NCI-H187 treated with DMSO at 0.1 percent for 48 hours (cell line): ENCODE measurements at places on chromosomes 13 and 19.
A peak's percentile ranks its signal among the peaks of the same experiment; 100 is the strongest.

GRCh38 chr19:38719761-38720558 lies 24.3 kb downstream of the CAPN12 start:
- no peak for DNase-seq

DNA sequence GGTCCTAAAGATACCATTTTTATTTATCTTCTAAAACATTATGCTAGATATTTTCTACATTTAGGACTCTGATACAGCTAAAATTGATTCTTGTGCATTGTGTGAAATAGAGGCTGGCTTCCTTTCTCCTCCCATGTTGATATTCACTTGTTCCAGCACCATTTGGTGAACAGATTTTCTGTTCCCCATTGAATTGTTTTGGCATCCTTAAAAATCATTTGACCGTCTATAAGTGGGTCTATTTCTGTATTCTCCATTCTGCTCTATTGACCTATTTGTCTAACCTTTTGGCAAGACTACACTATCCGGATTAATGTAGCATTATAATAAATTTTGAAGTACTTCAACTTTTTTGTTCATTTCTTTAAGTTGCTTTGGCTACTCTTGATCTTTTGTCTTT lies 2689.2 kb downstream of the PCDH9 start:
- no peak for DNase-seq

GRCh38 chr19:6065685-6066374 lies 44.5 kb downstream of the RFX2 start:
- DNase-seq, result peak; percentile 12

DNA sequence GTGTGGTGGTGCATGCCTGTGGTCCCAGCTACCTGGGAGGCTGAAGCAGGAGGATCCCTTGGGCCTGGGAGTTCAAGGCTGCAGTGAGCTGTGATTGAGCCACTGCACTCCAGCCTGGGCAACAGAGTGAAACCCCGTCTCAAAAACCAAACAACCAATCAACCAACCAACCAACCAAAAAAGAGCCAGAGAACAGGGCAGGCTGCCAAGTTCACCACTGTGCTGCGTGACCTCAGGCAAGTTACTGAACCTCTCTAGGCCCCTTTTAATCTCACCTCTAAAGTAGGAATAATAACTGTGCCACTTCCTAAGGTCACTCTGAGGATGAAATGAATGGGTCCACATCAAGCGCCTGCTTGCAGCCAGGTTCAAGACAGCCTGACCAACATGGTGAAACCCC lies 16.9 kb downstream of the TJP3 start:
- no peak for DNase-seq

- DNase-seq, result no peak
Observed at GRCh38 chr19:2039089-2039958, 11.7 kb downstream of the MKNK2 start.

DNA sequence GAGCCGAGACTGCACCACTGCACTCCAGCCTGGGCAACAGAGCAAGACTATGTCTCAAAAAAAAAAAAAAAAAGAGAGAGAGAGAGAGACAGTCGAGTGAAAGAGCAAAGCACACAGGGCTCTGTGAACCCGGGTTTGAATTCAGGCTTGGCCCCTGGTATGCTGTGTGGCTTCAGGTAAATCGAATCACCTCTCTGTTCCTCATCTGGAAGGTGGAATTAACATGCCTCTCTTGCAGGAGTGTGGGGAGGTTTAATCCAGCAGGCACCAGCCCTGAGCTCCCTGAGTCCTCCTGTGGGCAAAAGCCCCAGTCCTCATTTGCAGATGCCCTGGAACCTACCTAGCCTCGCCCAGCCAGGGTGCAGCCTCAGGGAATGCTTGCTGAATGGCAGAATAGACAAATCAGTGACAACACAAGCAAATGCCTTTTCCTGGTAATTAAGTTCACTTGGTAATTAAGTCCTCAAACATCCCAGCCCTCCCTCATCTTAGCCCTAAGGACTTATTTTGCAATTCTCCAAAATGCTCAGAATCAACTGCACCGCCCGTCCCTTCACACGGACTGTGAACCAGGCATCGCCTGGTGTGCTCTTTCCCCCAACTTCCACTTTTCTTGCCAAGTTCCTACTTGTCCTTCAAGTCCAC lies 4.6 kb upstream of the ZNRF4 start:
- no peak for DNase-seq

DNA sequence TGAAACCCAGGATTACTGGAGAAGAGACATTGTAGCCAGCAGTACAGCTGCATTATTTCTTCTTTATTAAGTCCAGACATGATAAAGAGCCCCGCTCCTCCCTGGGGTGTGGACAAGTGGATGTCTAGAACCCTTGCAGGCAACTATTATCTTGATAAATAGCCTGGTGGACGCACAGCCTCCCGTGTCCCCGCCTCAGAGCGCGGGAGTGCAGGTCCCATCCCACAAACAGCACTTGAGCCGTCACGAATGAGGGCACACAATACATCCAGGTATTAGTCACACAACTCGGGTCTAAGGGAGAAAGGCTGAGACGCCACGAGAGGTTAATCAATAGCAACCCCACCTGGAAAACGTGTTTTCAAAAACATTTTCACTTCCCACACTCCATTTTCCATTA lies 213.2 kb upstream of the SOX1 start:
- peak; percentile 99 for DNase-seq

DNA sequence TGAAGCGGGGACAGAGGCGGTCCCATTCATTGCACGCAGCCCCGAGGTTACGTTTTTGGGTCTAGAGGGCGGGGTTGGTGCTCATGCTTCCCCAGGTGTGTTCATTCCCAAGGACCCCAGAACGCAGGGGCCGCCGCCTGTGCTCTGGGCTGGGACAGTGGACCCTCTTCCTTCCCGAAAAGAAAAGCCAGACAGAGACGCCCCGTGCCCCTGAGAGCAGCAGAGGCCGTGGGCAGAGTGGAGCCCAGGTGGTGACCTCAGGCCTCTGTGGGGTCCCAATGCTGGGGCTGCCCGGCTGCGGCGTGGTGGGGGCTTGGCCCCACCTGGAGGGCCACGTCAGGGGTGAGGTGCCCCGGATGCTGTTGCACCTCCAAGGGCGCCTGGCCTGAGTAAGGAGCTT lies 15.4 kb downstream of the SGTA start:
- no peak for DNase-seq

DNA sequence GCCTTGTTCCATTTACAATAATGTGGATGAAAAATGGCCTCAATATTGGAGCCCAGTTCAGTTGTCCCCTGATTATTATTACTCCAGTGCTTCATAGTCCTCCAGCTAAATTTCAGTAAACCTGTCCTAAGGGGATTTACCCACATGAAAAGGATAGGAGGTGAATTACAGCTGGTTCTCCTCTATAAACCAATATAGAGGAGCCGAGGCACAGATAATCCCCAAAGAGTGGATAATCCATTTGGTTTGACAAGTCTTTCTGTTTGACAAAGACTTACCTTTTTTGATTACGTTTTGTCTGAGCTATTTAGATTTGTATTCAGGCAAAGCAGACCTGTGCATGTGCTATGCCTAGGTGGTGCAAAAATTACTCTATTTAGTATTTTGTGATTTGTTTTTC lies 2.7 kb downstream of the CNMD start:
- DNase-seq, result no peak

- DNase-seq, result no peak
Observed at GRCh38 chr19:1154731-1155351, 19.2 kb downstream of the SBNO2 start.

DNA sequence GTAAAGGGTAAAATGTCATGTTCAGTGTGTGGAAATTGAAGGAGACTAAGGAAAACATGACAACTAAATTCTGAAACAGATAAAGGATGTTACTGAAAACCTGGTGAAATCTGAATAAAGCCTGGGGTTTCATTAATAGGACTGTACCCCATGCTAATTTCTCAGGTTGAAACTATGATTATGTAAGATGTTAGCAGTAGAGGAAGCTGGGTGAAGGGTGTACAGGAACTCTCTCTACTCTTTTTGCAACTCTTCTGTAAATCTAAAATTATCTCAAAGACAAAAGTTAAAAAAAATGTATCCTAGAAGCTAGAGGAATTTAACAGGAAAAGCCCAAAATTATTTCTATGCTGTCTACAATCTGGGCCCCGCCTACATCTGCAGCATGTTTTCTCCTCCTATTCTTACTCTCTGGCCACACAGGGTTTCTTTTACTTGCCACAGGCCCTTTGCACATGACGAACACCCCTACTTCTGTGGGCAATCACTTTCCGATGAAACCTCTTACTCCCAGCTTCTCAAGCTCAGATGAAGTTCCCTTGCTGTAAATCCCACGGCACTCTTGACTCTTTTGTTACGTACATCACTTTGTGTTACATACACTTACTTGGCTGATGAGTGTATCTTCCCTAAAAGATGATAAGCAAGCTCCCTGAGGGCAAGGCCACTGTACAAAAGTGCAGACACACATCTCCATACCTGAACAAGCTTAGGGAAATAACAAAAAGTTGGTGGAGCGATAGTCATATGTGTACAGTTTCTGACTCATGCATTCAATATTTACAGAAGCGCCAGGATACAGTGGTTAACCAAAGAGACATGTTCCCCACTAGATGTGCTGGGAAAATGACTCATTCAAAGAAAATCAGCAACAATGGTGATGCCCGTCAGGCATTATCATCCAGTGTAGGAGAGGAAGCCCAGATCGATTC lies 32.6 kb downstream of the RUBCNL start:
- DNase-seq, result no peak

DNA sequence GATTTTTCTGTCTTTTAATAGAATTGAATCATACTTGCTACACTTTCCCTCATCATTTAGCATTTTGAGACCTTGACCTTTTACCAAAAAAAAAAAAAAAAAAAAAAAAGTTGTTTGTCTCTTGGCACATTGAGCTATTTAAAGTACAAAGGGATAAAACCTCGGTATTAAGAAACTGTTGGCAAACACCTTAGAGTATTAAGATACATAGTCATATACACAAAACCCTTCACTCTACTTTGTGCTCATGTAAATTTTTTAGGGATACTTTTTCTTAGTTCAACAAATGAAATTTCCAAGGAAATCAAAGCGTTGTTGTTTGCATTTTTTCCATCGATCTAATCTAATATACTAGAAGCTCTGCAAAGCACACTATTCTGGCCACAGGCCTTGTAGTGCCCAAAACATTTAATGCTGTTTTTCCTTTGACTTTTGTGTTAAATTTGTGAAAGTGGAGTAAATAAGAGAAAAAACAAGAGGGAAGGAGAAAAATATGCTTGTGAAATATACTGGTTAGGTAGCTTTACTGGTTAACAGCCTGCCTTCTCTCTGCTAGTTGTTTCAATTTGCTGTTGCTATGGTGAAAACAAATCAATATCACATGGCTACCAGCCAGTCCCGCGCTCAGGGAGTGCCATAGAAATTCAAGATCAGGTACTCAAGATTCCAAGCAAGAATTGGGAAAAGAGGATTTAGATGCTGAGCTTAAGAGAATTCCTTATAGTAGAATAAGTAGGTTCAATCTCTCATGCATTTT lies 2.6 kb downstream of the MBNL2 start:
- no peak for DNase-seq

GRCh38 chr13:30404207-30404606 lies 18.1 kb upstream of the UBE2L5 start:
- no peak for DNase-seq

- DNase-seq, result no peak
Observed at GRCh38 chr13:99078017-99078771, 100.3 kb upstream of the DOCK9 start.

DNA sequence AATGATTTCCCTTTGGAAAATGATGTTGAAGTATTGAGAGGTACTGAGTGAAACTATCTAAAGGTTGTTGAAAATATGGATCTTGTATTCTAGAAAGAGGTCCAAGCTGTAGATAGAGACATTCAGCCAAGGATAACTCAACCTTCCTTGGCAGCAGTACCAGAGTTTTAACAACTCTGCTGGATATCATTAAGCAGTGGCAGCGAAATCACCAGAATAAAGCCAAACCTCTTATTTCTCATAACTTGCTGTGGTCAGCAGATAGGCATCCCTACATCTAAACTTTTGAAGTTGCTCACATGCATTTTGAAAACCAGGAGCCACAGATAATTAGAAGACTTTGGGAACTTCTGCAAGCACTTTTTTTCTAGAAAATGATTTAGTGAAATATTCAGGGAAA lies 559.8 kb downstream of the IRS2 start:
- no peak for DNase-seq

GRCh38 chr13:39888865-39889810 lies 233.7 kb downstream of the COG6 start:
- DNase-seq, result no peak

DNA sequence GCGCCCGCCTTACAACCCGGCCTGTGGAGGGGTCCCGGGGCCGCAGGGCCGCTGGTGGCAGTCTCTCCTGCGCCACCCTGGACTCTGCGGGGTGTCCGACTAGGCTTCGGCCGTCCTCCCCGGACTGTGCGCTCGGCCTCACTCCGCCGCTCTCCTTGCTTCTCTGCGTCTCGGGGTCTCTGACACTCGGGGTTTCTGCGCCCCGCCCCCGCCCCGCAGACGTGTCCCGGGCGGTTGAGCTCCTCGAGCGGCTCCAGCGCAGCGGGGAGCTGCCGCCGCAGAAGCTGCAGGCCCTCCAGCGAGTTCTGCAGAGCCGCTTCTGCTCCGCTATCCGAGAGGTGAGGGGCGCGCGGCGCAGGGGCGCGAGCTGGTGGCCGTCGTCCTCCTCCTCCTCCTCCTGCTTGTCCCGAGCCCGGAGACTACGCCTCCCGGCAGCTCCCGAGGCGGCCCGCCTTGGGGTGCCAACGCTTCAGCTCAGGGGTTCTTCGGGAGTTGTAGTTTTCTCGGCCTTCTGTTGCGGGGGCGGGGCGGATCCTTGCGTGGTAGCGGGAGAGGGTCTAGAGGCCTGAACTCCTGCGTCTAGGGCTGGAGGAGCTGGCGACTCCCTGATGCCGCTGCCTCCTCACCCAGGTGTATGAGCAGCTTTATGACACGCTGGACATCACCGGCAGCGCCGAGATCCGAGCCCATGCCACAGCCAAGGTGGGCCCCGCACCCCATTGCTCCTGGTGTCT lies 627 bp downstream of the LIN7B start:
- DNase-seq, result no peak

GRCh38 chr19:54352041-54352440 lies 12.7 kb downstream of the LAIR1 start:
- DNase-seq, result no peak

DNA sequence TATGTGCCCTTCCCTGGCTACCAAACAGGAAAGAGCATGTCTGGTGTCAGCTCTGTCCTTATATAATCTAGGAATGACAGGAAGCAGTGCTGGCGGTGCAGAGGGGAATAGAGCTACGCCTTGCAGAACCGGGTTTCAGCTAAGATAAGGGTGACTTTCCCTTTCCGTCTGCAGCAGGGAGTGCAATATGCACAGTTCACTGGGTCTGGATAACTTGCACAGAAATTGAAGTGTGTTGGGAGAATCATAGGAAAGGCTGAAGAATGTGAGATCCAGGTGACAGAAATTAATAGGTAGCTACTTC lies 90.0 kb upstream of the TSHZ3 start:
- no peak for DNase-seq

GRCh38 chr13:70448820-70449219 lies 340.6 kb upstream of the KLHL1 start:
- no peak for DNase-seq

- no peak for DNase-seq
Observed at GRCh38 chr19:27828829-27829228, 1384.1 kb downstream of the UQCRFS1 start.

- no peak for DNase-seq
Observed at GRCh38 chr19:55197528-55197927, 11.8 kb downstream of the PTPRH start.

- no peak for DNase-seq
Observed at GRCh38 chr13:76894401-76895110, 8.4 kb upstream of the KCTD12 start.

- no peak for DNase-seq
Observed at GRCh38 chr19:52170863-52171320, 529 bp downstream of the ZNF836 start.

- no peak for DNase-seq
Observed at GRCh38 chr13:24103782-24104372, 56.6 kb upstream of the SPATA13 start.
